Activated CD4-positive, alpha-beta T cell treated with anti-CD3 and anti-CD28 coated beads for 48 hours (primary cell): ENCODE measurements at places on chromosomes 4 and X.

- DNase-seq: no peak
These were observed 22.1 kb downstream of the DOK7 start for GRCh38 chr4:3485011-3485791.

- no peak for DNase-seq
These were observed 32.7 kb upstream of the MSN start for GRCh38 chrX:65634732-65635131.

- DNase-seq: peak; percentile 41
These were observed 17.6 kb downstream of the SLC2A9 start for GRCh38 chr4:10003666-10004065.

- peak; percentile 70 for DNase-seq
These were observed 708 bp downstream of the ARAP2 start for GRCh38 chr4:36243355-36244256.

DNA sequence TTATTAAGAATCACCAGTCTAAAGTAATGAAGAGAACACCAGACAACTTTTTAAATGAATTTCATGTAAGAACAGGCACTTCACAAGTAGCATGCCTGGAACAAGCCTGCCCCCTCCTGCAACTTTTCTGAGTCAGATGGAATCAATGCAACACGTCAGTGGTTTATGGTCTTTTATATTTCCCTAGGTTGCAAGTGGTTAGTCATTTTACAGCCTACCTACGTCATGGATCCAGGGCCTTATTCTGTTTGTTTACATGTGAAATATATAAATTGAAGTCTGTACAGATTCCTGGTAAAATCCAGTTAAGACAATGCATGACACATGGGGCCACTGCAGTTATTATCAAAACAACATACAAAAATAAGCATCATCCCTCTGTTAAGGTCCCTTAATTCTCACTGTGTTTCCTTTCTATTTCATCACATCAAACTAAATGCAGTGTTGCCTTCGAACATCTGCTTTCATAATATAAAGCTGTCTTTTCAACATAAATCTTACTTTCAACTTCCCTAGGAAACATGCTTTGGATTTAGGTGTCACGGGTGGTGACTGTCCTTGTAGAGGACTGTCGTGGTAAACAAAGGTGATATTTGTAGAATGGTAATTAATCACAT lies 309.3 kb downstream of the FRMPD4 start:
- DNase-seq: no peak

DNA sequence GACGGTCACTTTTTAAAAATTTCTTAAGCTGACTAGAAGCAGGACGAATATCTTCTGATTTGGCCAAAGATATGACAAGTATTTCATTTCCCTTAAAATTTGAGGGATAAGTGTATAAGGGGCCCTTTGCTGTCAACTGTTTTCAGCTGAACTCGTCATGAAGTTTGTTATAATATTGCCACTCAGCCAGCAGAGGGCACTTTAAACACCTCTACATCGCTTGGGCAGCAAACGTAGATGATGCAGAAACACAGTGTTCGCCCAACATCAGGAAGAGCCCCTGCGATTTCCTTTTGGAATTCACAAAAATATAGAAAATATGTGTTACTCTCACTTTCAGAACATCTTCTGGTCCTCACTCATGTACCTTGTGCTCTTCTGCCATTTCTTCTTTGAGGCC lies 435.7 kb upstream of the FMR1 start:
- no peak for DNase-seq

DNA sequence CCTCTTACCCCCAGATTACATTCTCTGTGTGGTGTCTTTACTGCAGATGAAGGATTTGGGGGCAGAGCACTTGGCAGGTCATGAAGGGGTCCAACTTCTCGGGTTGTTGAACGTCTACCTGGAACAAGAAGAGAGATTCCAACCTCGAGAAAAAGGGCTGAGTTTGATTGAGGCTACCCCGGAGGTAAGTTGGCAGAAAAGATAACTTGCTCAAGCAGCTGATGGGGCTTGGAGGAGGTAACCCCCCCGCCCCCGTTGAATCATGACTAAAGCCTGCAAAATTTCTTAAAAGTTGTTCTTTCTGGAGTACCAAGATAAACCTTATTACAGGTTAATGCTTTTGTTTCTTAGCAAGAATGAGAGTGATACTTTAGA lies 1.5 kb downstream of the CCNG2 start:
- peak; percentile 15 for DNase-seq

DNA sequence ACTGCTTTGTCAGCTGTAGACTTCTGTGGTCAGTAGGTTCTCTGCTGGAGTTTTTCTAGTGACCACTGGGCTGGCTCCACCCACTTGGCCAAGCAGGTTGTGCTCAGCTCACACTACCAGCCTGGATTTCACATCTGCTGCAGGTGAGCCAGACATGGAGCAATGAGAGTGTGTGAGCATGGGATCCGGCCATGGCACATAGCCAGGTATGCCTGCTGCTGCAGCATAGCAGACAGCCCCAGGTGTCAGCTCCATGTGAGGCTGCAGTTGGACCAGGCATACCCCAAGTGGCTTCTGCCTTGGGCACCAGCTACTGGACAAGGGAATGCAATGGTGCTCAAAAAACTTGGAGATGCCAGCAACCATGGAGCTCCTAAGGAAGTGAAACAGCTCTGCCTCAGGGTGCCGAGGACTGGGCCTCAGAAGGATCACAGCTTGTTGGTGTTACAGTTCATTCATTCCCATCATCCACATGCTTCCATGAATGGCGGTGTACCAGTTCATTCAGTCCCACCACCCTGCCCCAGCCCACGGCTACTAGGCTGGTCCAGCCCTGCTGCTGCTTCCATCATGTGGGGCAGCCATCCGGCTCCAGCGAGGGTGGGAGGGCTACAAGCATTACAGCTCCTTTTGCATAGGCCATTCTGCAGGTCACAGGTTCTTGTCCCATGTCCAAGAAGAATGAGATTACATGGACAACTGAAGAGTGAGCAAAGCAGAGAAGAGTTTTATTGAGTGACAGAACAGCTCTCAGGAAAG lies 389.1 kb upstream of the PCDH7 start:
- no peak for DNase-seq

DNA sequence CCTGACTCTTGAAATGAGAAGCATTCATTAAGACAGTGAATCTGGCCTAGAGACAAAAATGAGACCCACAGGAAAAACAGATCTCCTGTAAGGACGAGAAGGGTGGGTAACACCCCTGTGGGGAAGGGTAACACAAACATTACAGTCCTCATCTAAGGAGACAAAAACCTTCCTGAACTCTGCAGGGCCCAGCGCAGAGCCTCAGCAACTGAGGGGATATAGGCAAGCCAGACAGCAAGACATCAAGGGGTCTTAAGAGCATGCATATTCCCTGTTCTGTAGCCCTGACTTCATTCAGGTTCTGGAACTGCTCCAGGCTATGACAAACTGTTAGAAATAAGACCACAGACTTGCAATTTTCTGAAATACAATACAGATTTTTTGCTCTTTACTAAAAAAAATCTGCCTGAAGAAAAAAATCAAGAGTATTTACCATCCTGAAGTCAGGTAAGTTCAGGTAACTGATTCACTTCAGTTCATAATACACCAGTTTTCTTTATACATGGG lies 15.5 kb downstream of the COX18 start:
- DNase-seq: no peak

DNA sequence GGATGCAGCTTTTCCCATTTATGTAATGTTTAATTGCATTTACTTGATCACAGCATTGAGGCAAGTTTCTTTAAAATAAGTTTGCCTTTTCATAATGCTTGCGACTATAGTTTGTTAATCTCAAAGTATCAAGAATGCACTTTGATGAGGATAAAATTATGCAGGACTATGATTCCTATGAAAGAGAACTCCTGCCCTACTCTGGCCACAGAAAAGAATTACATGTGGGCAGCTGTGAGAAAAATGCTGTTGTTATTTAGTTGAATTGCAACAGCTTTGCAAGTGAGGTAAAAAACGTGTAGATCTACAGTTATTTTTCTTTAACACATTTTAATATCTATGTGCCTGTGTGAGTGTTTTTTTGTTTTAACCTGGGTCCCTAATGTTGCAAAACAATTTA lies 12.5 kb upstream of the OSTC start:
- DNase-seq: no peak

GRCh38 chrX:68647156-68647957 lies at the start of gene STARD8:
Gene STARD8 (plus strand): TSS chrX:68647666. CDS start chrX:68647883, 217 bp downstream.
- no peak for DNase-seq

- no peak for DNase-seq
These were observed 423.3 kb upstream of the TENM3 start for GRCh38 chr4:181819946-181820345.

GRCh38 chr4:164442180-164442579 lies 311.8 kb upstream of the SMIM31 start:
- DNase-seq: no peak

DNA sequence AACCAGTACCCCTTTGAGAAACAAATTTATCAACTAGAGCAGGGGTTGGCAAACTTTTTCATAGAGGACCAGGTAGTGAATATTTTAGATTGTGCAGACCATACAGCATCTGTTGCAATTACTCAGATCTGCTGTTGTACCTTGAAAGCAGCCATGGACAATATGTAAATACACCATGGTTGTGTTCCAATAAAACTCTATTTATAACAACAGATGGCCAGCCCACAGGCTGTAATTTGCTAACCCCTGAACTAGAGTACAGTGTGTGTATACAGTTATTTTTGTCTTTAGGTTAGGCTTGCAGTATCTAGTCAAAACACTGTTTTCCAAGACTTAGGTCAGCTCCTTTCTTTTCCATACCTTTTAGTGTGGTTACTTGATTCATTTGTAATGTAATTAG lies 54.4 kb downstream of the PHKA1 start:
- no peak for DNase-seq

DNA sequence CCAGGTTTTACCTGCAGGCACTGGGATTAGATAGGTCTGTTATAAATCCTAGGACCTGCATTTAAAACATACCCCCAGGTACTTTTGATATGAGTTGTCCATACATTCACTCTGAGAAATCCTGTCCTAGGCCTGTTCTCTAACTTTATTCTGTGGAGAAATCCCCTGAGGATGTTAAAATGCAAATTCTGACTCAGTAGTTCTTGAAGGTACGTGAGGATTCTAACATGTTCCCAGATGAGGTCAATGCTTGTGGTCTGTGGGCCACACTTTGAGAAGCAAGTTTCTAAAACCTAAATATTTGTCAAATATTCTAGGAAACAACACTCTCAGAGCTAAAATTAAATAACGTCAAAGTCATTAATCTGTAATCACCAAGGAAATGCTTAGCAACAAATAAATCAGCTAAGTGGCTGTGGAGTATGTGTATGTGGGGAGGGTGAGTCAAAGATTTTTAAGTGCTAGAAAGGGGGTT lies 101.3 kb upstream of the MAGEB16 start:
- DNase-seq: no peak

GRCh38 chr4:106426069-106426468 lies 57.5 kb upstream of the GIMD1 start:
- DNase-seq: no peak

DNA sequence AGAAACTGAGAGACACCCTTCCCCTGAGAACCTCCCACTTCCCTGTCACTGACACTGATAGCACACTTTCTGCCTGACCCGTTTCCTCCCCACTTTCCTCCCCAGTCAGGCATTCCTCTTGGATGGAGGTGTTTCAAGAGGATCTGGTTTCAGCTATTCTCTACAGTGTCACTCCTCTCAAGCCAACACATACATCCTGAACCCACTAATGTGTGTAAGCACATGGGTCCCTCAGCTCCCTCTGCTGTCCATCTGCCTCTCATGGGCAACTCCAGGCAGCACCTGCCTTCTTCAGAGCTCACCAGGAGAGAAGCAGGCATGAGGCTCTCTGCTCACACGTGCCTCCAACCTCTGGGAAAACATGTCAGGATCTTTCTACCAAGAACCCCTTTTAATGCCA lies 207.6 kb downstream of the NAF1 start:
- DNase-seq: no peak

GRCh38 chr4:80053140-80053910 lies 19.7 kb downstream of the ANTXR2 start:
- no peak for DNase-seq

DNA sequence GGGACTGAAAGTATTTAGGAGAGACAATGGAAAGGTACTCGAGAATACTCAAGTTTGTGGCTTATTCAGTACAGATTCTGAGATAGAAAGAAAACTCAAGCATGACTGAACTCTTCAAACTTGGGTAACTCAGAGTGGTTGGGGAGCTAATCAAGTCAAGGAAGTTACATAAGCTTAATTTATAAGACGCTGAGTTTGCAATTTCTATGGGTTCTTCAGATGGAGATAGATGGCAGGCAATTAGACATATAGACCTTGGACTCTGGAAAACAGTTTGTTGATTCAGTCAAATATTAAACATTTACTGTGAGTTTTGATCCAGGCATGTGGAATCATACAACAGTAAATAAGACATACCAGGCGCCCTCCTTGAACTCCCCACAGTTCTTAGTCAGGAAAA lies 1749.9 kb upstream of the TENM3 start:
- no peak for DNase-seq

DNA sequence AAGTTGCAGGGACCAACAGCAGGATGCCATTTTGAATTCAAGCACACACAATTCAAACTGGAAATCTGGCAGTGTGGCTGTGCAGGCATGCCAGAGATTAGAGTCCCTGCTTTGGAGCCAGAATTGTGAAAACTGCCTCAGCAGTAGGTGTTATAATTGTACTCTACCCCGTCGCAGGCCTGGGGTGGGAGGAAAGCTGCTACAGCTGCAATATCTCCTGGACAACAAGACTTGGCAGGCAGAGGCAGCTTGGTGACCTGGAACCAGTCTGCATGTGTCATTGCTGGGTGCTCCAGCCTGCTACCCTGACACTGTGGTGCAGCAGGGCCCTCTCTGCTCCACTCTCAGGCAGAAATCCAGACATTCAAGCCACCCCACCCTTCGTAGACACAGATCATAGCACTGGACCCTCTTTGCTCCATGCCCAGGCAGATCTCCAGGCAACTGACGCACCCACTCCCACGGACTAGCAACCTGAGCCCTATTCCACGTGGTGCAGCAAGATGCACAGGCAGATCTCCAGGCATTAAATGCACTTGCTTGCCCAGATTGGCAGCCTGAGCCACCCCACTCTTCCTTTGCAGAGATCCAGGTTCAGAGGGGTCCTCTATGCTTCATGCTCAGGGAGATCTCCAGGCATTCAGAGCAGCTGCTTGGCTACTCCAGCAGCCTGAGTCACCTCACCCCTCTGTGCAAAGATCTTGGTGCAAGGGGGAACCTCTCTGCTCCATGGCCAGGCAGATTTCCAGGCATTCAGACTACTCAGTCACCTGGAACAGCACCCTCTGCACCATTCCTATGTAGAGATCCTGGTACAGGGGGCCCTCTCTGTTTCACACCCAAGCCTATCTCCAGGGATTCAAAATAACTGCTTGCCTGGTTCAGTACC lies 140.5 kb downstream of the LRBA start:
- DNase-seq: no peak

- peak; percentile 89 for DNase-seq
These were observed 27.7 kb downstream of the CDKN2AIP start for GRCh38 chr4:183471946-183472708.

DNA sequence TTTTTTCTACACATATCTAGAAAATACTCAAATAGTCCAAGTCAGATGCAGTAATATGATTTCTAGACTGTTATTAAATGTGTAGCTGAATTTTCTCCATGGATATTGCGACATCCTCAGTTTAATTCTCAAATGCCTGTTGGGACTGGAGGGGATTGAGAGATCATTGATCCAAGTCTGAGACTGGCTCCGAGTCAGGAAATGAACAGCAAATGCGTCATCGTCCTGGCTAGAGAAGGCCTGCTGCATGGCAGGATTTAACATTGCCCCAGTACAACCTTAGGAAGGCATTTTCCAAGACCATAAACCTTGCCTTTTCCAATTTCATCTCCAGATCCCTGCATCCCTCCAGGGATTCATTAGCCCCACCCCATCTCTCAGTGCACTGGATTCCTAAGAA lies 56.6 kb upstream of the SLC6A14 start:
- DNase-seq: no peak

GRCh38 chr4:90186229-90186628 lies 59.0 kb downstream of the CCSER1 start:
- no peak for DNase-seq

- DNase-seq: no peak
These were observed 66.3 kb upstream of the FAM9C start for GRCh38 chrX:13110433-13111324.
